ENCODE measurements at places on chromosomes 7 and 10.

GRCh38 chr10:79404231-79404609, 41.2 kb downstream of the ZCCHC24 start:
- no peak for DNase-seq

DNA sequence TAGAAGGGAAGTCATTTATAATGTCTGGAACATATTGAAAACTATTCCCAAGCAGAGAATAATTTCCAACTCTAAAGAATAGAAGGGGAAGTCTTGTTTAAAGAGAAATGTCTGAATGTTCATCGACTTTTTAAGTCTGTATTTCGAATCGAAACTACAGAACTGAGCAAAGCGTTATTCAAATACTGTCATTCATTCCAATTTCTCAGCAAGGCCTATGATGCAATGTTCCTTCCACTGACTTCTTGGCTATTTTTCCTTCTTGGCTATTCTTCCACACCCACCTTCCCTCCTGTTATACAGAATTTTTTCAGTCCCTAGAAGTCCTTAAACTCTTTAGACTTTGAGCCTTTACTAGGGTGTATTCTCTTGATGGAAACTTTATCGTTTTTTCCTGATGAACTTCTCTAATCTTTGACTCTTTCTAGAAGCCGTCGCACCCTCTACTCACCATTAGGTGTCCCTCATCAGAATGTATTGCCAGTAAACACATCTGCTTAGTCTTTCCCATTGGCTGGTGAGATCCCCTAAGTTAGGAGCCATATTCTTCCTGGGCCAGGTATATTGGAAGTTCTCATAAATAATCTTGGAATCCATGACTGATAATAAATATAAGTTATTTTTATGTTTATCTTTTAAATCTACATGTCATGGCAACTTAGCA, 235.7 kb upstream of the CCDC6 start:
- no peak for DNase-seq

GRCh38 chr10:97511711-97512440, 13.2 kb downstream of the UBTD1 start:
- DNase-seq: no peak

GRCh38 chr10:78645169-78645686, 423.5 kb upstream of the ZMIZ1 start:
- no peak for DNase-seq

DNA sequence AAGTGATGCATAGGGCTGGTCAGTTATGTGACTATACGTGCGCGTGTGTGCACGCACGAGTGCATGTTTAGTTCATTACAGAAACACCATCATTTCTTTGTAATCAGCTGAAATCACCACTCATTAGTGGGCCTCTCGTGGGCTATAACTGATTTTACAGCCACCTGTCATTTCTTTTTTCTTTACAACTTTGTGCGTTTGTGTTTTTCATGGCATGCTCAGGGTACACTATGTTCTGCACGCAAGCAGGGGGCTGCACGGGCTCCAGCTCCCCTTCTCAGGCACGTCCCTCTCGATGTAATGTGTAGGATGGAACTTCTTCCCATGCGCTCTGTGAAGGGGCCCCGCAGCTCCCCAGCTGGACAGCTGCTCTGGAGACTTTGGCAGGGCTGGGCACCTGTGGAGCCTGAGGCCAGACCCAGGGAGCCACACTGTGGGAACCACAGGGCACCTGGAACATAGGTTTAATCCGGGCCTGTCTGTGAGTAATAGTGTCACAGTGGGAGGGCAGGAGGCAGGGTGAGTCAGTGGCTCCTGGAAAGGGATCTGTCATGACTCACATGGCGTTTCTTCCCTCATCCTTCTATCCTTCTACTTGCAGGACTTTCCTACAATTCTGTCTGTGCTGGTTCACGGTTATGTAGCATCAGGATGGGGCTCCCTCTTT, 4.9 kb downstream of the GCK start:
- no peak for DNase-seq

GRCh38 chr10:112643600-112644264, 196.7 kb downstream of the VTI1A start:
- DNase-seq: no peak

Data from NCI-H2029 treated with DMSO at 0.1 percent for 48 hours (cell line).